ENCODE measurements at places on chromosomes 7 and 10. TPM values are rescaled to one million over a fixed set of nuclear protein-coding genes. Genes with fewer than 3 reads are reported as not detected.

The HABP2 gene
- 0.72 TPM for total RNA-seq

DNA sequence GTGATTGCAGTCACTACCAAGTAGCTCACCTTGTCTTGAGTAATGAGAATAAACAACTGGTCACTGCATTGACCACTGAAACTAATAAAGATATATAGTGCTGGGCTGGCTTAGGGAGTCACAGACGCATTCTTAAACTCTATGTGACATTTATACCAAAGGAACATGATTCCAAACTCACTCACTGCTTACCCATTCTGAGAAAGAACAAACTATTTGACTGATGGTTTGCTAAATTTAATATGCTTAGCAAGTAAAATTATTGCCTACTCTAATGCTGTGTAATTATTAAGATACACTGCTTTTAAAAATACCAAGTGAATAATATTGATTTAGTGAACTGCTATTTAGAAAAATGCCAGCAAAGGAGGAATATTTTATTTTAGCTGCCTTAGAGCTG lies 191.1 kb downstream of the LRMDA start:
- no peak for DNase-seq
- no peaks in the 10 kb centered on the region for H3K36me3 ChIP-seq
- no peak overlapping the region for H3K4me3 ChIP-seq

The LLCFC1 gene
- not detected for total RNA-seq

DNA sequence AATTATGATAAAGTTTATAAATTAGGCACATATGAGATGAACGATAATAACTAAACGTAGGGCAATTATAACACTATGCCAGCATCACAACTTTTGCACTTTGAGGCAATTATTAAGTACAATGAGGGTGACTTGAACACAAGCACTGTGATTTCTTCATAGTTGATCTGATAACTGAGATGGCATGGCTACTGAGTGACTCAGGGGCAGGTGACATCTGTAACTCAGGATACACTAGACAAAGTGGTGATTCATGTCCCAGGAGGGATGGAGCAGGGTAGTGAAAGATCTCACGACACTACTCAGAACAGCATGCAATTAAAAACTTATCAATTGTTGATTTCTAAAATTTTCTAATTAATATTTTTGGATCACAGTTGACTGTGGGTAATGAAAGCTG lies 98.3 kb upstream of the ARHGAP21 start:
- no peak overlapping the region for H3K27ac ChIP-seq
- no peak for DNase-seq
- H3K4me1 ChIP-seq, result peaks cover 4% of the 10 kb centered on the region
- no peaks in the 10 kb centered on the region for H3K27me3 ChIP-seq
- no peaks in the 10 kb centered on the region for H3K36me3 ChIP-seq
